HFFc6 (cell line): ENCODE measurements at places on chromosomes 4 and X.

DNA sequence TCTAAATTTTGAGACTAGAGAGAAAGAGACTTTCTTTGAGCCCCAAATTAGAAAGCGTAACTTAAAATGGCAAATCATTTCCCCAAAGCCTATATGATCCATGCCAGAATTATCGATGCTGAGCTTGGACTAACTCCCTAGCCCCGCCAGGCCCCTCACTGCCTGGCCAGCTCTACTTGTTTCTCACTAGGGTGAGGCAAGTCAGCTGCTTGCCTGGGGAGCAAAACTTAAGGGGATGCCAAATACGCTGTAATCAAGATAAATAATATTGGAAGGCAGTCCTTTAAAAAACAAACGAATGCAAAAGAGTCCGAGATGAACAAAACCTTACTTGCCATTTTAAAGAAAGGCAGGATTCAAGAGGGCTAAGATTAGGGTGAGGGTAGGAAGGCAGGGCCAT, 236.0 kb downstream of the FRMPD4 start:
- no peak for DNase-seq

- DNase-seq = peak; percentile 7
Observed at GRCh38 chr4:82201805-82202641, 171.8 kb downstream of the HNRNPD start.

DNA sequence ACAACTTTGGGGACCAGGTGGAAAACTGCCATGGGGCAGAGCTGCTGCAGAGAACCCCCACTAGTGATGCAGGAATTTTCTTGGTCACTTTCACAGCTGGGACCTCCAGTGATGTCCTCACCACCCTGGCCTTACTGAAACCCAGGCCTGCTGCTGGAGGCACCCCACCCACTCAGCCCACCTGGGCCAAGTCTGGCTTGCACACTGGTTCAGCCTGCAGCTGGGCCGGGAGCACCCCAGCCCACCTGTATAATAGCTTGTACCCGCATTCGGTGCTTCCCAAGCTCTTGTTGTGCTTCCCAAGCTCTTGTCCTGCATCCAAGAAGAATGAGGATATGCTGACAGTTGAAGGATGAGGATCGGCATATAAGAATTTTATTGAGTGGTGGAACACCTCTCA, 86.4 kb upstream of the ZMAT1 start:
- DNase-seq = no peak

GRCh38 chr4:7910263-7910896, 29.3 kb downstream of the AFAP1 start:
- no peak for DNase-seq

DNA sequence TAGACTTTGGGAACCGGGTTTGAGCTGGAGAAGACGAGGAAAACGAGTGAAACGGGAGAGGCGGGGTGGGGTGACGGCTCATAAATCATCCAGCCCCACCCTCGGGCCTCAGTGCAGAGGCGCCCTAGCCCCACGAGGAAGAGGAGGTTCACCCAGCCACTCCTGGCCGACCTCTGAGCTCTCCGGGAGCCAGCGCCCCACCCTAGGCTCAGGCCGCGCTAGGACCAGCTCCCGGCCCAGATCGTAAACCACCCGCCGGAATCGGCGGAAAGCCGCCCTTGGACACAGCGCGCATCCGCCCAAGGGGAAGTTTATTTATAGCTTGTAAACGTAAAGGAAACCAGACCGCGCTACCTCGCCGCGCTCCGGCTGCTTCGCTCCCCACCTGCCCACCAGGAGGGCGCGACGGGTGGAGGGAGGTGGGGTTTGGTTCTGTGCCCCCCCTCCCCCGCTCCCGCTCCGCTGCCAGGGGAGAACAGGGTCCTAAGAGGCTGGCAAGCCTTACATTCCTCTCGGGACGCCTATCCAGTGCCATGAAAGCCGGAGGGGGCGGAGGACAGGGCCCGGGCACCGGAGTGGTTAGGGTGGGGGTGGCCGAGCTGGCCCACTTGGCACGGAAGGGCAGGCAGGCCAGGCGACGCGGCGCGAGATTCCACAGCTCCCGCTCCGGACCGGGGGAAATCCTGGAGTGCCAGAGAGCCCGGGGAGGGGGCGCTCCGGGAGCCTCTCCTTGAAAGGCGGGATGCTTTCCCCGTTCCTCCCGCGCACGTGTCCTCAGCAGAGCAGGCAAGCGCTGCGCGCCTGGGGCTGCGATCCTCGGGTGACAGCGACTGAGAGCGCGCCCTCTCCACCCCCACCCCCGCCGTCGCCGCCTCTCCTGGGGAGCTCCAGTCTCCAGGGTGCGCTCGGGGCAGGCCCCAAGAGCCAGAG, 84.2 kb downstream of the BCOR start:
- peak; percentile 50 for DNase-seq

GRCh38 chr4:187362937-187363857, 632.4 kb upstream of the ZFP42 start:
- DNase-seq = no peak

DNA sequence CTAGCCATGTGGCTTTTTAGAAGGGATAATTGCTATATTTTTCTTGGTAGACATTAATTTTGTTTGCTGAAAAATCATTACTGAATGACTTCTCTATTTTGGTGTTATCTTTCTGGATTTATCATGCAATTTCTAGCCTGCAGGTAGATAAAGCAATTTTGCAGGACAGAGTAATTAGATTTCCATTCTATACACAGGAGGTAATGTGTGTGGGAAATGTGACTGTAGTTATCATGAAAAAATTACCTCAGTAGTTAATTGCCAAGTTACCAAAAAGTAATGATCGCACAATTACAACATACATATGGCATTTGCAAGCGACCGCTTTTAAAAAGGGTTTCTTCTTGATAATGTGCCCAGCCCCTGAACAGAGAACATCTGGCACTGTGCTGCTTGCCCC, 66.1 kb downstream of the KIT start:
- DNase-seq = no peak

DNA sequence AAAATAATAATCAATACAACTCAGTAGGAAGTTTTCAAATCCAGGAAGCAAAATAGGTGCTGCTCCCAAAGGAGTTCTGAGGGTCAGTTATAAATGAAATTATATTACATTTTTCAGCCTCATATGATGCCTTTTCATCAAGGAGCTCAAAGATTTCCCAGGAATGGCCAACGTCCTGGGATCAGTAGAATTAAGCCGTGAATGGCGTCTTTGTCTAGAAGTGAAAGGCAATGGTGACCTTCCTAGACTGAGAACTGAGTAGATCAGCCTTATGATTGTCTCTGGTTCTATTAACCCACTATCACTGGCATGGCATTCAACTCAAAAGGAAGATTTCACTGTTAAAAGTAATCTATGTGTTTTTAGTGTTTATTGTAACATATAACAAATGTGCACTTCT, 74.4 kb downstream of the ENOX2 start:
- no peak for DNase-seq

DNA sequence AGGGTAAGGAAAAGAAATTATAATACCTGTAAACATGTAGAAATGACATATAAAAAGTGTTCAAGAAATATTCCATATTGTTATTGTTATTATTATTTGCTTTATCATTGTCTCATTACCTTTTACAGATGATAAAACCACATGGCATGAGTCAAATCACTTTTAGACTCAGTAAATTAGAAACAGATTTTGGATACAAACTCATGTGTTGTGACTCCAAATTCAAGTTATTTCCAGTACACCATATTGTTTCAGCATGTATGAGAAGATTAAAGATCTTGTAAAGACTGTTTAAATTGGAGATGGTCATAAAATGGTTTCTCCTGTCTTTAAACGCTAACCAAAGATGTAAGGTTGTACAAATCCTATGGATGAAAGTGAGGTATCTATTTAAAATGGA, 18.1 kb downstream of the PPP1R2C start:
- DNase-seq = no peak

DNA sequence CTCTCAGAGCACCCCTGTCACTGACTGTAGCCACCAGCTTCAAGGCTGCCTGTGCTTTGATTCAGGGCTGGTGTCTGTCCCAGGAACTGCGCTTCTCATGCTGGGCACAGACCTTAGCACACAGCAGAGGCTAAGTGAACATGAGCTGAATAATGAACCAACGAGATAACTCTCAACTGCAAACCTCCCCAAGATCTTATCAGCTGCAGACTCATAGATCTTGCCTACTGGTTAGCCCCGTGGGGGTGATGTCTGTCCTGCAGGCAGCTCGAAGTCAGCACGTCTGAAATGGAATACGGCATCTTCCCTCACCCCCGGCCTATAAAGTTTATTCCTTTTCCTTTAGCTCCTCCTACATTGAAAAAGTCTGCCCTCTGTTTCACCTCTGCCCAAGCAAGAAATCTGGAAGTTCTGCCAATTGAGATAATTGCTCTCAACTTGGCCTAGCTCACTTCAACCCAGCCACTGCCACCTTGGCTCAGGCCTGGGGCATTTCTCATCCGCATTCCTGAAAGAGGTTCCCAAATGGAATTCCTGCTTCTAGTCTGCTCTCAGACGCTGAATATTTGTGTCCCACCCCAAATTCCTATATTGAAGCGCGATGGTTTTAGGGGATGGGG, 73.7 kb downstream of the GATB start:
- peak; percentile 36 for DNase-seq

- no peak for DNase-seq
Observed at GRCh38 chr4:48557478-48557877, 67.4 kb downstream of the ZAR1 start.

DNA sequence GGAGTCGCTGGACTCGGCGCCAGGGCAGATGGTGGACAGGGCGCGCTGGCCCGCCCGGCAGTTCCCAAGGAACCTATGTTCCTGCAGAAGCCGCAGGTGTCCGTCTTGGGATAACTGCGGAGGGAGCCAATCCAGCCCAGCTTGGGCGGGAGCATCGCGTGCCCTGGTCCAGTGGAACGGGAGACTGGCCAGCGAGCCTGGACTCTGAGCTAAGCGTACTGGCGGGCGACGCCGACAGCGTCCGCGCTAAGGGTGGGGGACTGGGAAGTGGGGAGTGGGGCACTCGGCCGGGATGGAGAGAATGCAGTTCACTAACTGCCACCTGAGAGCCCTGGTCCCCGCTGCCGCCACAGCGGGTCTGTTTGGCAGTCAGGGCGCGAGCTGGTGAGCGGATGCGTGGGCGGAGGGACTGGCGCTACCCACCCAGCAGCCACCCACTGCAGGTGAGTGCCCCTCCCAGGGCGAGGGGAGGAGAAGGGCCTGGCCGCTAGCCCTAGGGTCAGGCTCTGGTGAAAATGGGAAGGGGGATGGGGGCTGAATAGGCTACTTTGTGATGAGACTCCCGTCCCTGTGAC, 1.3 kb upstream of the MAMLD1 start:
- no peak for DNase-seq

GRCh38 chrX:55489314-55490009, at the start of gene USP51:
Gene USP51, minus strand, starts transcription at chrX:55489848. Its CDS starts 909 bp downstream, at chrX:55488939.
- no peak for DNase-seq

GRCh38 chrX:57587062-57587461, 4.7 kb upstream of the ZXDB start:
- no peak for DNase-seq

DNA sequence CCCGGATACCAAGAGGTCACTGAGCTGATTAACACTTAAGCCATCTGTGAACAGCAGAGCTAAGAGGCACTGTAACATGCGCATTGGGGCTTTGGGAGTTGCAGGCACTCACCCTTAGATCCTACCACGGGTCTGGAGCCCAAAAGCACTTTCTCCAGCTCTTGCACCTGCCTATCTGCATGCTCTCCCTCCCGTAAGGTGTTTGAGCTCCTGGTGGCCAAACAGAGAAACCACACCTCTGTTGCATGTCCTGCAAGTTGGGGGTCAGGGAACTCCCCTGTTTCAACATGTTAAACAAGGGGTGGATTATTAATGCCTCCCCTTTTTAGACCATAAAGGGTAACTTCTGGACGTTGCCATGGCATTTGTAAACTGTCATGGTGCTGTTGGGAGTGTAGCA, 49.8 kb downstream of the GYPA start:
- DNase-seq = no peak

- no peak for DNase-seq
Observed at GRCh38 chrX:34132028-34132427, at the start of gene FAM47A. Gene FAM47A, minus strand, starts transcription at chrX:34132314. Its CDS starts 36 bp downstream, at chrX:34132278.

GRCh38 chr4:155617296-155617695, 49.4 kb upstream of the GUCY1A1 start:
- no peak for DNase-seq

- DNase-seq = no peak
Observed at GRCh38 chr4:104492183-104492771, 2.4 kb downstream of the CXXC4 start.

DNA sequence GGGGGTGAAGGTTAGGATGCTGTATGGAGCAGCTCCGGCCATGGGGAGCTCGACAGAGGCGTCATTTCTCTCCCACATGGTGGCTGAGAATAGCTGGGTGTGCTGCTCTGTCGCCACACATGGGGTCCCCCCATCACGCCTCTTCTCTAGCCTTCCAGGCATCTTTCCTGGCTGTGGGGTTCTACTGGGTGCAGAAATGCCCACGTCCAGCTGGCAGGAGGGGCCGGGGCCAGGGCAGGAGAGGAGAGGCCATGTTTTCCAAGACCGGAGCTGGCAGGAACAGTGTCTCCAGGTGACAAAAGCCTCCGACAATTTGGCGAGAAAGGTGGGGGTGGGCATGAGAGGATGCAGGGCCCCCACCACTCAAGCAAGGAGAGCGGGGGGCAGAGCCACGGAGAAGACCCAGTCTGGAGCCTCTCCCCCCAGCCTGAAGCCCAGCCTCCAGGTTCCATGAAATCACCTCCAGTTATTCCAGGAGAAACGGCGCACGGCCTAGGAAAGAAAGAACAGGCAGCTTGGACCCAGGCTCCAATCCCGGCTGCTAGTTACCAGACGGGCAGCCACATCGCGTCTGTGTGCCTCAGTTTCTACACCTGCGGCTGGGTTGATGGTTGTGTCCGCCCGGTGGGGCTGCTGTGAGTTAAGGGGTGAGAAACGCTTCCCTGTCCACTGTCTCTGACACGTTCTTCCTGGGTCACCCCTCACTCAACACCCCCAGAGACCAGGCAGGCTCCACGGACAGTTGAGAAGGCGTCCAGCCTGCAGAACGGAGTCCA, 27.4 kb upstream of the SPON2 start:
- DNase-seq = no peak

DNA sequence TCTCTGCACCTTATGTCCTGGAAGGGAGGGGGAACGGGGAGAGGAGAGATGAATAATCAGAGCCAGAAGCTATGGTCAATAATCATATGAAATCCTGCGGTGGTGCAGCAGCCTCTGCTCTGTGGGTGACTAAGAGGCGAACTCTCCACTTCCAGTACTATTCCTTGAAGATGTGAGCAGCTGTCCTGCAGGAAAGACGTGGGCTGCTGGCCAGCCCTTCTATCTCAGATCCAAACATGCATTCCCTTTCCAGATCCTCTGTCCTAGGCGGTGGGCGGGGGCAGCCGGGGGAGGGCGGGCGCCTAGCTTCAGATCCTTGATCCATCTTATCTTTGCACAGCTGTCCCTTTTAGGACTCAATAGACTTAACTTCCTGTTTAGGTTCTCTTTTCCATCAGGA, 34.5 kb downstream of the SPINK2 start:
- peak; percentile 43 for DNase-seq

DNA sequence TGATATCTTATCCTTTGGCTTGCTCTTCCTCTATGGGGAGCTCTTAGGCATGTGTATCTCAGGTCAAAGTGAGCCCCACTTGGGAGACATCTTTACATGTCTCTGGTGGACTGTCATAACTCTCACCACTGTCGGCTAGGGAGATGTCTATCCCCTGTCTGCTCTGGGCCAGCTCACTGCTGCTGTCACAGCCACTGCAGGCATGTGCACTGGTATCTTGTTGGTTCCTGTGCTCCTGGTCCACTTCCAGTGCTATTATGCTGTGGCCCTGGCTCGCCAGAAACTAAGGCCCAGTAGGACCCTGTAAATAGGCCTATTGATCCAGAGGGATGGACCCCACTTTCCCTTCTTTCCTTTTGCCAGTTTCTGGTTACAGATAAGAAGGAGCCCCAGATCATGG, 56.6 kb upstream of the LAS1L start:
- DNase-seq = no peak
